PC-3 (cell line): ENCODE measurements at places on chromosomes 4 and X. TPM values are rescaled to one million over a fixed set of nuclear protein-coding genes. Genes with fewer than 3 reads are reported as not detected.
A peak's percentile ranks its signal among the peaks of the same experiment; 100 is the strongest.

Gene DMD
- total RNA-seq, result not detected in 2 replicates

Gene MAGEB10
- total RNA-seq, result not detected in 2 replicates

DNA sequence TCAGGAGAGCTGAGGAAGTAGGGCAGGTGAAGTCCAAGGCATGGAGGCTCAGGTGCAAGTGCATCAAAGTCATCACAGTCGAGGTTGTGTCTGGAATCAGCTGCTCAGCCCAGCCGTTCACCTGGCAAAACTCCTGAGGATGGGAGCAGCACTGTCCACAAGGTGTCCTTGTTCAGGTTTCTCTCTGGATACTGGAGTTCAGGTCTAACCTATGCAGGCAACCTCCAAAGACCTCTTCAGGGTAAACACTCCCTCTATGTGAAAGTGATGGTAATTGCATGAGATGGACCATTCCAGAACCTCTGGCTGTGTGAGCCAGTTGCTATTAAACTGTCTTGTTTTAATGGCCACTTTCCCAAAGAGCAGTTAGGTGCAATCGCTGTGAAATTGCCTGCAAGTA, 120.2 kb upstream of the PSAPL1 start:
- peak; percentile 3 for DNase-seq

- no peak for DNase-seq
Observed at GRCh38 chr4:788636-789297, 37.2 kb downstream of the CPLX1 start.
